ENCODE measurements at places on chromosomes 2 and 18.

DNA sequence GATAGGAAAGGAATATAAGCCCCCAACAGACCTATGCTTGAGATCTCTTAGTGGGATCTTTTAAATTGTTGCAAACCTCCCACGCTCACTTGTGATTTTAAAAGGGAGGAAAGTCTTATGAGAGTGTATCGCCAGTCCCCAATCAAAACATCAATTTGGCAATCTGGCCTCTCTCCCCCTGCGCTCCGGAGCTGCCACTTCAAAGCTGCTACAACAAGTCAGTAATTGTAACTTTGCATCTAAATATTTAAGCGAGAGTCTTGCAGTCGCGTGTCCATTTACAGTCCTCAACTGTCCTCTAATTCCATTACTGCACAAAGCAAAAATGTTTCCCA lies 8.4 kb downstream of the PAX3 start:
- no peak for DNase-seq

- no peak for DNase-seq
These were observed 24.4 kb upstream of the RAB31 start for GRCh38 chr18:9683418-9684396.

- no peak for DNase-seq
These were observed 13.4 kb upstream of the NMI start for GRCh38 chr2:151302879-151303278.

DNA sequence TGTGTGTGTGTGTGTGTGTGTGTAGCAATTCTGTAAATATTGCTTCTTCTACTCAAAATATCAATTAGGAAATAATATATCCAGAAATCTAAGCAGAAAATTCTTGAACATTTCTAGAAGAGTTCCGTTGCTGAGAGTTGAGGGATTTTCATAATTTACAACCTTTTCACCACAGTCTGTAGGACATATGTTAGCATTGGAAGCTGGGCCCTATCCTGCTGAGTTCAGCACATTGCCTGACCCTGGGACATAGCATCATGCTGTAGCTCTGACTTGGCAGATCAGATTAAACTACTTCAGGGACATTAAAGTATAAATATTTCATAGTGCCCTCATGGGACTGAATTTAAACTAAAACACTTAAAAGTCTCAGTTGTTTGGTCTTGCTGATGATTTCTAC lies 129.2 kb upstream of the KCNH7 start:
- no peak for DNase-seq

GRCh38 chr2:73291461-73292315 lies 1.7 kb downstream of the EGR4 start:
- DNase-seq: no peak

DNA sequence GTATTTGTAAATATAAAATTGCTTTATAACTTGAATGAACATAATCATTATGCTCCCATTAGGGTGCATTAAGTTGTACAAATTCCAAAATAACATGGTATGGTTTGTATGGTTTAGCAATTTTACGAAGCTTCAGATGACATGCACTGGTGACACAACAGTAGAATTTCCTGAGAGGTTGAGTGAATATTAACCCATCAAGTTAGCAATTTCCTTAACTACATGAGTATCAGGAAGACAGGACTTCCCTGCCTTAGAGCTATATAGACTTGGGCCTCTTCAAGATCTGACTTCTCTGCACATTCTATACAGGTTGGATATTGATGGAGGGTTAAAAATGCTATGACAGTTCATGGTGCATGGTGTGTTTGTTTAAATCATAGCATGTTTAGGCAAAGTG lies 60.2 kb downstream of the ZC3H6 start:
- DNase-seq: no peak

GRCh38 chr2:222000326-222000725 lies 298.5 kb downstream of the PAX3 start:
- no peak for DNase-seq

GRCh38 chr2:14743861-14744260 lies 111.3 kb downstream of the LRATD1 start:
- no peak for DNase-seq

DNA sequence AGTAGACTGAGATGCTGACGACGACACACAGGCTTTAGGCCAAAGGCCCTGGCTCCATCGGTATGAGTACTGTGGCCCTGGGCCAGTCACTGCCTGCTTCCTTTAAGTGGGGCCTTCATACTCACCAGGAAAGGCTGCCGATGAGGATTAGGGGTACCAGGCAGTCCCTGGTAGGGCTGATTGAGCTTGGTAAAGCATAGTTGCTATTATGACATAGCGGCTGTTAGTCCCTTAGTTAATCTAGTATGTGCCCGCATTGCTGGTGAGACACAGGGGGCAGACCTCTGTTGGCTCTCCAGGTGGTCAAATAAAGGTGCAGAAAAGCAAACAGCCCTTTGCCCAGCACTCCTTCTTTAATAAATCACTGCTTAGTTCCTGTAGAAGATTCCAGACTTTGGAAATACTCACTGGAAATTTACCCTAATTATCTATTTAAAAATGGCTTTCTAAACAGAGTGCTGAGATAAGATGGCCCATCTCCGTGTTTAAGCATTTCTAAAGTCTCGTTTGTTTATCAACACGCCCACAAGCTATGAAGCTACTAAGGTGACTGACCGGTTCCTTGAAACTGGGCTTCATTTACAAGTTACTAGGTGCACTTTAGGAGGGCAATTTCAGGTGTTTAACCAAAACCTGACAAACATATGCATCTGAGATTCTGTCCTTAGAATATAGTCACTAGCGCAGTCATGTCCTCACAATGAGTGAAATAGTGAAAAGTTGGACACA lies 8.7 kb upstream of the BIN1 start:
- DNase-seq: no peak

DNA sequence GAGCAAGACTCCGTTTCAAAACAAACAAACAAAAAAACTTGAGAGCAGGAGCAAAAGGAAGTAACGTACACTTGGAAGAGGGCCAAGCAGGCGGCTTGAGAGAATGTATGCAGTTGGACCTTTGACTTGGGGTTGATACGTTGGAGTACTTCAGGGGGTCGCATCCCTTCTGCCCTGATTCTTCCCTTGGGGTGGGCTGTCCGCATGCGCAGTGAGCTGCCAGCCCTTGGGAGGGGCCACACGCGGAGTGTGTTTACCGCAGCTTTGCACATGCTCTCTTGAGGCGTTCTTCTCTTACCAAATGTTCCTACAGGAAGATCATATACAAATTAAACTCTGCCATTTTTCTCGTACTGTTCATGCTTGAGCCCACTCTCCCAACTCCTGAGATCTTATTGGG lies 38.1 kb upstream of the SOCS6 start:
- DNase-seq: no peak

GRCh38 chr2:40409734-40410133 lies 42.2 kb downstream of the SLC8A1 start:
- DNase-seq: no peak

- DNase-seq: no peak
These were observed 38.9 kb downstream of the DHRS9 start for GRCh38 chr2:169108099-169108884.

DNA sequence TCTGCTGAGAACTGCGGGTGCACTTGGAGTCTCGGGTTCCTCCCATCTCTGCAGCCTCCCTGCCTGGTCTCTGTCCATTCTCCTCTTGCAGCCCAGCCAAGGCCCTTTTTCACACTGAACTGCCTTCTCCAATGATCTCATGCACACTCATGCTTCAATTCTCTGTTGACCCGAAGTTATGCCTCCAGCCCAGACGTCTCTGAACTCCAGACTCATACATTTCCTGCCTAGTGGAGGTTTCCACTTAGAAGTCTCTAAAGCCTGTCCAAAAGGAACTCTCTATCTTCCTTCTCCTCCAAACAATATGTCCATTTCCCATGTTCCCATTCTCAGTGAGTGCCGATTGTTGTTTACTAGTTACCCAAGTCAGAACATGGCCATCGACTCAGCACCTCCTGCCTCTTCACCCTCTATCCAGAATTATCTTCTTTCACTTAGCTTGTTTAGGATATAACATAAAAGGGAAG lies 155.2 kb downstream of the IRS1 start:
- DNase-seq: no peak

GRCh38 chr2:239948100-239948881 lies 76.9 kb downstream of the NDUFA10 start:
- no peak for DNase-seq

DNA sequence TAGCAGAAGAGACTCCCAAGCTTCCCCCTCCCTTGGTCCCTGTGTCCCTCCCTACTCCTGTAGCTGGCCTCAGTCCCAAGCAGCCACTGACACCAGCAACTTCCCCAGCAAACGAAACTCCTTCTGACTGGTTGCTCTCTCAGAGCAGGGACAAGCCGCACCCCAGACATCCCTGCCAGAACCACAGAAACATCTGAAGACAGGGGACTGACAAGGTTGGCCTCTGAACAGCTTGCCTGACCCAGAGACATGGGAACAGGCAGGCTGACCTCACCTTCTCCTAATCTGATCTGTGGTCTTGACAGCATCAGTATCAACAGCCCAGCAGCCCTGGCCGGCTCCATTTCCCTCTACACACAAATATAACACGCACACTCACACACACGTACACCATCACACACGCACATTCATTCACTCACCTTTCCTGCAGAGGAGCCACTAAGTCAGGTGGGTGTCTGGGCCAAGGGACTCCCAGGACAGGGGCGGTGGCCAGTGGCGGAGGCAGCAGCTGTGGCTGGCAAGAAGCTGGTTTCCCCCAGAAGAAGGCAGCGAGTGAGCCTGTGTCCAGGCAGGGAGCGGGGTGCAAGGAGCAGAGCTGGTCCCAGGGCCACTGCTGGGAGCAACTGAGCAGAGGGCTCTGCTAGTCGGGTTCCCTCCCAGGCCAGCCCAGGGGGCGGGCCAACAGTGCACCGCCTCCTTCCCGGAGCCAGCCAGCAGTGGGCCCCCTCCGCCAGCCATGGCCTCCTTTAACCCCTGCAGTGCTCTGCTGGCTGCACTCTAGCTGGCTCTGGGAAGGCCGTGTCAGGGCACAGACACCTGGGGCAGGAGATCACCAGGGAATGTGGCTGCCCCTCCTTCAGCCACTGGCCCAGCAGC lies 59.1 kb downstream of the TNS1 start:
- DNase-seq: no peak

DNA sequence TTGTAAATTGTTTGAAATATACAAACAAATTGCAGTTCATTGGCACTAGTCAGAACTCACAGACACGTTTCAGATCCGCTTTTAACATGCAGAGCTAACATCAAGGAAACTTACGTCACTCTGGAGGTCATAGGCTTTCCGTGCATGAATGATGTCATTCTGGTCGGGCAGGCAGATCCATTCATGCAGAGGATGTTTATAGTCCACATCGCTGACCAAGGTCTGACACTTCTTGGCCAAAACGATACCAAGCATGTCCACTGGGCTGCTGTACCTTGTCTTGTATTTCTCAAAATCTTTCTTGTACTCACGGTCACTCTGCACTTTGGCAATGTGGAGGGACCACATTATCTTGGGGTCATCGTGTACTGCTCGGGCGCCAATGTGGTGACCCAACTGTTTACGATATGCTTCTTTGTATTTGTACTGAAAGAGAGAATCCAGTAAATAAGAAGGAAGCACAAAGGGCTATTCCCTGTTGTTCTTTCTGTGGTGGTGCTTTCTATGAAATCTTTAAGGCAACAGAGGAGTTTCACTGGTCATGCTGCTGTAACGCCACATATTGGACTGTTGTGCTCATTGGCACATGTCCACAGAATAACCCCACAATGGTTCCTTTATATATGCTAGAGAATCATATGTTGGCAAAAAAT lies 114.8 kb downstream of the NEB start:
- DNase-seq: no peak

DNA sequence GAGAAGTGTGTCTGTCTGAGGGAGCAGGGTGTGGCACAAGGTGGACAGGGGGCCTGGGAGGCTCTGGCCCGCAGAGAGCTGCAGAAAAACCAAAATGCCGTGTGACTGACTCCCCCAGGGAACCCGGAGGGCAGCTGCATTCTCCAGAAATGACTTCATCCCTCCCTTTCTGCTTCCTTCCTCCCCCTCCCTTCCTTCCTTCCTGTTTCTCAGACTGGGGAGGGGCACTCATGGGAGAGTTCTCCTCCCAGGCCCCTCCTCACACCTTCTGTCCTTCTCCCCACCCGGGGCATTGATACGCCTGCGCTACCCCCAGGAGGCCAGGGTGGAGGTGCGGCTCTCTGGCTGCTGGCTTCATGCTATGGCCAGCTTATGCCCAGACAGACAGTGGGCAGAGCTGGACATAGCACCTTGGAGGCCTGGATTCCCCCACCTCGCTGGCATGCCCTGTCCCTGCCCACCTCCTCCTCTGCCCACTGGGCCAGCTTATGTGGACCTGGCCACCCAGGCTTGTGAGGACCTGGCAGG lies 8.2 kb upstream of the GPR17 start:
- DNase-seq: no peak

DNA sequence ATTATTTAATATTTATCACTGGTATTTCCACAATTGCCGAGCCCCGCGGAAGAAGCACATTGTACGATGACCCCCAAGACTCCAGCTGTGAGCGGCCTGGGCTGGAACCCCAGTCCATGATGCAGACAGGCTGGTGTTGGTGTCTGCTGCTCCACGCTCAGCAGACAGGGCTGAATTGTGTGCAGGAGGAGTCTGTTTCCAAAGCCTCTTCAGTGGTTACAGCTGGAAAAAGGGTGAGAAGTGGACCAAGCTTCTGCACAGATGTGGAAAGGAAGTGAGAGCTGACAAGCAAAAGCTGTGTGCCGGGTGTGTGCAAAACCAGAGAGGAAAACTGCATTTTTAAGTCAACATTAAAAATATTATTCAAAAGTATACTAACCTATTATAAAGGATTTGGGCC lies 500.4 kb downstream of the GALR1 start:
- DNase-seq: no peak

DNA sequence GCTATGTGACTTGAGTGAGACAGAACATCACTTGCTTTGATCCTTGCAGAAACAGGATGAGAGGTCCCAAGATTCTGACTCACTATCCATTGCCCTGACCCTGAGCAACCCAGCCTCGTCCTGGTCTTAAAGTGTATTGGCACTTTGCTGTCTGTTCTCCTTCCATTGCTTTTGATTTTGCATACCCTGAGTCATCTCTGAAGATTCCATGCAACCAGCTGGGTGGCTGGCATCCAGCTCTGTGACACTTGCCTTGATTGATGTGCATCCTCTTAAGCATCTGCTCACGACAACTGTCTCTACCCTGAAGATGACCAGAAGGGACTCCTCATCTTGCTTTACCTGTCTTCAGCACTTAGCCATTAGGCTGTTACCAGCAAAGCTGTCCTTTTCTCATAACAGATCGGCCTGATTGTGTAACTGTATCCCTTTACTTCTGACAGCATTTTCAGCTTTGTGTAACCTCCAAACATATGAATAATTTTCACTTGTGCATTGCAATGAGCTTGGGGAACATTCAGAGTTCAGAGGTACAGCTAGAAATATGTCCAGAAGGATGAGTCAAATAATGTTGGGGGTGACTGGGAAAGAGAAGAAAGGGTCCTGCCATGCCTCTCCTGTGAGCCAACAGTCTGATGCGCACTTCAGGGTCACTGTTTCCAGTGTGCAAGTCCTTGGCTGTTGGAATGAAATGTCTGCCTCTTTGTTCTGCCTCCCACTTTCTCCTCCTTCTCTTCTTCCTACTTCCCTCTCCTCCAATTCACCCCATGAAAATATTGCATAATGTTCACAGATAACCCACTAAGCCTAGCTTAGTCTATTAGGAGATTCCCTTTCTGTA lies 249.7 kb upstream of the OSR1 start:
- DNase-seq: no peak
